NCI-H1417 treated with DMSO at 0.1 percent for 48 hours (cell line): ENCODE measurements at places on chromosomes 2 and 18.

DNA sequence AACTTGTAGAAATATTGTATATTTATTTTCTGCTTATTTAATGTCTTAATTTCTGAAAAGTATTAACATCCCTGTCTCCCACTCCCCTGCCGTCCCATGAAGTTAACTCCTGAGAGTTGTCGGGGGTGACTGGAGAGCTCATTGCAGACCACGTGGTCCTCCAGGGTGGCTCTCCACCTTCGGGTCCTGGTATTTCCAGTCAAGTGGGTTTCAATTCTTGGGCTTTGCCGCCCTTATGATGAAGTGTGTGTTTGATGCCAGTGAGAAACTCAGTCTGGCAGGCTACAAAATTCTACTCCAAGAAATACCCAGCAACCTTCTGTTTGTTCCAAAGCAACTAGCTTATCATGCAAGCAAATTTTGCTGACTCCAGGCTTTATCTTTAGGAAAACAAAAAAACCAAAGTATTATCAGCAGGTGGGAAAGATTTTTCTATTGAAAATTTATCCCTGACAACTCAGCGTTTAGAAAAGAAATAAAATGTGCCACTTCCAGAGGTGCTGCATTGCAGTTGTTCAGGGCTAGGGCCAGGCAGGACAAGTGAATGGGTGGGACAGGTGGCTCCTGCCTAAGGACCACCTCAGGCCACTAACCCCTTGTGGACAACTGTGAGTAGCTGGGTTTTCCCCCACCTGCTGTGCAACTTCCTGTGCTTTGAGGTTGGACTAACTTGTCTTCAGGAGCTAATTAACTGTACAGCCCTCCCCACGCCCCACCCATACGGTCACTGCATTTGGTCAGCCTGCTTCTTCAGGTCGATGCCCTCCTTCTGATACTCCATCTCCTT lies 46.6 kb downstream of the BCL2L11 start:
- DNase-seq = no peak

GRCh38 chr2:9692456-9693195 lies 61.8 kb upstream of the YWHAQ start:
- no peak for DNase-seq

- no peak for DNase-seq
These were observed 31.0 kb downstream of the ZC3H15 start for GRCh38 chr2:186517090-186517489.

- DNase-seq = no peak
These were observed 88.9 kb upstream of the RGPD4 start for GRCh38 chr2:107737756-107738155.

GRCh38 chr2:21406386-21406785 lies 282.6 kb downstream of the TDRD15 start:
- DNase-seq = no peak

DNA sequence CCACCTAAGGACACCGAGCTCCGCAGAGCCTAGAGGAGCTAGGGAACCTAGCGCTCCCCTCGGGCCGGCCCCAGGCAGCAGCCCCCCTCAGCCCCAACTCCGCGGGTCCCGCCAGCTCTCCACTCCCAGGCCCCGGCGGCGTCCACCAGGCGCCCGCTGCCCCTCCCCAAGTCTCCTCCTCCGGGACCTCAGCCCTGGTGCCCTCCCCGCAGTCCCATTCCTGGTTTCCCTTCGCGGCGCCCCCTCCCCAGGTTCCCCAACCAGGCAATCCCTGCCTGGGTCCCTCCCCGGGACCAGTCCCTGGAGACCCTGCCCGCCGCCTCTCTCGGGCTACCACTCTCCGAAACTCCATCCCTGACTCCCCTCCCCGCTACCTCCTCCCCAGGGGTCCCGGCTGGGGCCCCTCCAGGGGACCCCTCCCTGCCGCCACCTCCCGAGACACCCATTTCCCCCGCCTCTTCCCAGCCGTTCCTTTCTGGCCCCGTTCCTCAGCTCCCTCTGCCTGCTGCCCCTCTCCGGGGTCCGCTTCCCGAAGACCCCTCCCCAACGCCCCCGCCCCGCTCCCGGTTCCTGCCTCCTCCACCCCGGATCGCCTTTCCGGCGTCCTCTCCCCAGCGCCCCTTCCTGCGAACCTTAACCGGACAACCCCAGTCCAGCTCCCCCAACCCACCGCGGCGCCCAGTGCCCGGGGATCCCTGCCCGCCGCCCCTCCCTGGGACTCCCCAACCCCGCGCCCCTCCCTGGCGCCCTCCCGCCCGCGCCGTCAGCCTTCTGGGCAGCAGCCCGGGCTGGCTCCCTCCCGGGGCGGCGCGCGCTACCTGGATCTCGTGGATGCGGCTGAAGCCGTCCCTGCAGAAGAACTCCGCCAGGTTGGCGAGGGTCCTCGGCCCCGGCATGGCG lies 678 bp downstream of the CYP27C1 start:
- DNase-seq = no peak

DNA sequence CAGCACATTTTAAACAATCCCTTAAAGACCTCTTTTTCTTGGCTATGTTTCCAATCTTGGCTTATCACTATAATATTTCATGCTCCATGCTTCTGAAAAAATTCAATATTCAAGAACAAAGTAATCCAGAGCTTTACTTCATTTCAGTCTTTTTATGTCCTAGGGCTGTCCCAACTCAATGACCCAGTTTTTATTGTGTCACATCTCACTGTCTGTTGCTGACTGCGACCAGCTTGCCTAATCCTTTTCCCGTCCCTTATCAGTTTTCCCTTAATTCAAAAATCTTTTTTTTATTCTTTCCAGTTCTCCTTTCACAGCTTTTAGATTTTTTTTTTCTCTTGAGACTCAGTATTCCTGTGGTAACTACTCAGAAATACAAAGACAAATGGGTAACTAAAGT lies 10.2 kb downstream of the TMEM17 start:
- DNase-seq = no peak

- DNase-seq = no peak
These were observed 445.8 kb upstream of the ACVR2A start for GRCh38 chr2:147398996-147399395.

DNA sequence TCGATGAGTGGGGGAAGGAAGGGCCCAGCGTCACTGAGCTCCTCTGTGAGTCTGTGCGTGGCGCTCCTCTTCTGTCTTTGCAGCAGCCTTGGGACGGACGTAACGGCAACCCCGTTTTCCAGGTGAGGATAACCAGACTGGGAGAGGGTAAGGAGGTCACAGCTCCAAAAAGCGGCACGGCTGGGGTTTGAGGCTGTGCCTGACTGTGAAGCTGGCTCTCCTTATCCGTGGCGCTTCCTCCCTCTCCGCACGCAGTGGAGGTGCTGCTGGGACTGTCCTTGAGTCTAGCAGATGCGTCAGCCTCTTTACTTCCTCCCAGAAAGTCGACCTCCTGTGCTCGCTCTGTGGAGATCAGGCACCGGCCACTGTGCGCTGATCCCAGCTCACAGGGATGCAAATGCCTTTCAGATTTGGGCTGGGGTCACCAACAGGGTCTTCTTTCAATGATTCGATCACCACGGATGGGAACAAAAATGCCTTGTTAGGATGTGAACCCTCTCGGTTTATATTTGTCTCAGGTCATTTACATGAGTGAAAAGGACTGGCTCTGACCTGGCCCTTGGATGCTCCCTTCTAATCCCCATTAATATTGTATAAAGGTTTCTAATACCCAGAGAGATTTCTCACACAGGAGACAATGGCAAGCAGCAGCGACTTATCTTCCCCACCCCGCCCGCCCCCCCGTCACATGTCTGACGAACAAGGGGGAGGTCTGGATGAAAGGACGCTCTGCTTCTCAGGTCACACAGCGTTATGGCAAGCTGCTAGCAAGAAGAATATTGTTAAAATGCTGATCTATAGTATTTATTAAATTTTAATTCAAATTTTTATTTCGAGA lies 30.1 kb upstream of the E2F6 start:
- DNase-seq = no peak

GRCh38 chr2:121431214-121431613 lies 99.5 kb upstream of the RNU4ATAC start:
- no peak for DNase-seq

DNA sequence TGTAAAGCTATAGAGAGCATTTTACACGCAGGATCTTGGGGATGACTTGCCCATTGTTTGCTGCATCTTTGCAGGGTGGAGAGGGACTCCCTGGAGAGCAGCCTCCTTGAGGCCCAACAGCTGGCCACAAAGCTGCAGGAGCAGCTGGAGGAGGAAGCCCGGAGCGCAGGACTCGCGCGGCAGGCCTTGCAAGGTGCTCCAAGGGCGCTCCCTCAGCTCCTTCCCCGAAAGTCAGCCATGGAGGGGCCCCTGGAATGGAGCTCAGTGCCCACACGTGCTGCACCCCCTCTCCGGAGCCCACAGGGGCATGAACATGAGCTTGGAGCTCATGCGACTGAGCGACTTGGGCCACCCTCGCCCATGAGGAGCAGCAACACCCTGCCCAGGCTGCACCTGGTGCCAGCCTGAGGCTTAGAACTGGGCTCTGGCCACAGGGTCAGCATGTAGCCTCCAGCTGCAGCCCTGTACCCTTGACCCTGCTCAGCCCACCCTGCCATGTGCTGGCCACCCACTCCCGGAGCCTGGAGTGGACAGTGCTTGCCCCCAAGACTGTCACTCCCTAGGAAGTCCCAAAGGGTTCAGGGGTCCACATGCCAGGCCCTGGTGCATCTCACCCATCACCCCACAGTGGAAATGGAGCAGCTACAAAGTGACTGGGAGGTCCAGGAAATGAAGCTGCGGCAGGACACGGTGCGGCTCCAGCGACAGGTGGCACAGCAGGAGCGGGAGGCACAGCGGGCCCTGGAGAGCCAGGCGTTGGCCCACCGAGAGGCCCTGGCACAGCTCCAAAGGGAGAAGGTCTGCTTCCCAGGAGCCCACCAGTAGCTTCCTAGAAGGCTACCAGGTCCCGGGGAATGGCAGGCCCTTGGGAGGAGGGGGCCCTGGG lies 43.0 kb downstream of the CROCC2 start:
- no peak for DNase-seq

- DNase-seq = no peak
These were observed 328.6 kb downstream of the CNTNAP5 start for GRCh38 chr2:124353656-124354055.

DNA sequence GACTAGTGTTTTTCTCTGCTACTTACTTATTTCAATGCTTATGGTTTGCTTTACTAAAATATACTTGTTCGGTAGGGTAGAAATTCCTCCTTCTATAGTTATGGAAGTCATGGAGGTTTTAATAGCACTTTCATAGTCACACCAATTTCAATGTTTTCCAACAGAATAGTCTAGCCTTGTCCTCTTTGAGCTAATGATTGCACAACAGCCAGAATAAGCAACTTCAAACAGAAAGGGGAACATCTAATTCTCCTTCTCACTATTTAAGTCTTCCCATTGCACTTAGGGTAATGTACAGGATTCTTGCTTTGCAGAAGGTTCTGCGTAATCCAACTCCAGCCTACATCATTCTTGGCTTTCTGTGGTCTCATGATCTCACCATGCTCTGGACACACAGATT lies 287.7 kb upstream of the GCFC2 start:
- DNase-seq = no peak

- DNase-seq = no peak
These were observed 9.6 kb downstream of the KCNJ3 start for GRCh38 chr2:154707994-154708575.

GRCh38 chr2:58479535-58480140 lies 238.5 kb upstream of the FANCL start:
- DNase-seq = peak; percentile 27

- no peak for DNase-seq
These were observed 215.8 kb downstream of the ALK start for GRCh38 chr2:29705616-29706015.

- no peak for DNase-seq
These were observed 17.0 kb downstream of the TGFA start for GRCh38 chr2:70536517-70537055.

- no peak for DNase-seq
These were observed 19.9 kb upstream of the RAB31 start for GRCh38 chr18:9688036-9688741.

GRCh38 chr2:46142546-46143428 lies 154.4 kb upstream of the EPAS1 start:
- DNase-seq = no peak

GRCh38 chr18:33960417-33960816 lies 264.3 kb downstream of the NOL4 start:
- no peak for DNase-seq

- no peak for DNase-seq
These were observed 40.7 kb upstream of the RAB27B start for GRCh38 chr18:54787616-54788015.

DNA sequence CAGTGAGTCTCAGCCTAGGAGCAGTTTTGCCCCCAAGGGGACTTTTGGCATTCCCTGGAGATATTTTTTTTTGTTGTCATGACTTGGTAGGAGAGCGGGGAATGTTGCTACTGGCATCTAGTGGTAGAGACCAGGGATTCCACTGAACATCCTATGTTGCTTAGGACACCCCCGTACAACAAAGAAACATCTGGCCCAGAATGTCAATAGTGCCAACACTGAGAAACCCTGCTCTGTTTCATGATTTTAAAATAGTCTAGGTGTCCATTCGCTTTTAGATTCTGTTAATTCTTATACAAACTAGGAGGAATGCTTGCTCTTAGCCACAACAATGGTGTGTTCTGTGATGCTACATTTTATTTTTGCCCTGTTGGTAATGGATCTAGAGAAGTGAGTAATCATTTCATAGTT lies 225.8 kb upstream of the SIX3 start:
- no peak for DNase-seq

DNA sequence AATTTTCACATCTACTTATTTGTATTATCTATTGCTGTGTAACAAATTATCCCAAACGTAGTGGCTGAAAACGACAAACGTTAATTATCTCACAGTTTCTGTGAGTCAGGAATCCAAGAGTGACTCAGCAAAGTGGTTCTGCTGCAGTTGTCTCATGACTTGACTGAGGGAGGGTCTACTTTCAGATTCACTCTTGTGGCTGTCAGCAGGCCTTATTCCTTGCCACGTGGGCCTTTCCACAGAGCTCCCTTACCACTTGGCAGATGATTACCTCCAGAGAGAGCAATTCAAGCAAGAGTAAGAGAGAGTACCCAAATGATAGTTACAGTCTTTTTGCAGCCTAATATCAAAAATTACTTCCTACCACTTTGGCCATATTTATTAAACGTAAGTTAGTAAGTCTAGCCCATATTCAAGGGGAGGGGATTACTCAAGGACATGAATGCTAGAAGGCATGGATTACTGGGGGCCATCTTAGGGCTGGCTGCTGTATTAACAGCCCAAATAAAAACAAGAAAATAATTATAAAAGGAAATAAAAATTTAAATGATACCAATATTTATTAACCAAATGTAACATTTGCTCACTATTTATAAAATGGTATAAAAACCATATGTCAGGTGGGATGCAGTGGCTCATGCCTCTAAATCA lies 48.7 kb upstream of the NBEAL1 start:
- no peak for DNase-seq

GRCh38 chr18:45749918-45750689 lies 26.1 kb downstream of the SLC14A1 start:
- no peak for DNase-seq

DNA sequence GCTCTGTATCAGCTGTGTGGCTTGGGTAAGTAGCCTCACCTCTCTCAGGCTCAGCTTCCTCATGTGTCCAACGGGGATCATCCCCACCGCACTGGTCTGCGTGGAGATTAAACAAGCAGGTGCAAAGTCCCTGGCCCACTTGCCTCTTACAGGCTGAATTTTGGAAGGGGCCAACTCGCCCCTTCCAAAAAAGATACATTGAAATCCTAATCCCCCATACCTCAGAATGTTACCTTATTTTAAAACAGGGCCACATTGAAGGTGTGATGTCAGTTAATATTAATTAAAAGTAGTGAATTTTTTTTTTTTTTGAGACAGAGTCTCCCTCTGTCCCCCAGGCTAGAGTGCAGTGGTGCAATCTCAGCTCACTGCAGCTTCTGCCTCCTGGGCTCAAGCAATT lies 34.8 kb downstream of the TBC1D8 start:
- no peak for DNase-seq
